Stimulated activated CD4-positive, alpha-beta T cell treated with anti-CD3 and anti-CD28 coated beads, Interleukin-4, amount 100 ng/mL, for 48 hours (primary cell): ENCODE measurements at places on chromosomes 12 and 14.

DNA sequence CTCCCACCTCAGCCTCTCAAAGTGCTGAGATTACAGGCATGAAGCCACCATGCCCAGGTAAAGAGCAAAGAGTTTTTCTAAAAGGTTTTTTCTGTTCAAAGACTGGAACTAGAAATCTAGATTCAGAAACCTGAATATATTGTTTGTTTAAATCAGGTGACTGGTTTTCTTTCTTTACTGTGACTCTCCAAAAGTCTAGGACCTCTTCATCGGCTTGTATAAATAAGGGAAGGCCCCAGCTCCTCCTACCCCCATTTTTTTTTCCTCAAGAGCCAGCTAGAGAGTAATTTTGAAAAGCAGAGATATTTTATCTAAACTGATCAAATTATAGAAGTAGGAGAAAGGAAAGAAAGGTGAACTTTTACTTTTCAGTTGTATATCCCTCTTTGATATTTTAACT, 48.0 kb downstream of the TMEM116 start:
- DNase-seq: no peak

- no peak for DNase-seq
Measured at GRCh38 chr14:83312511-83312910, 1778.9 kb upstream of the SEL1L start.

DNA sequence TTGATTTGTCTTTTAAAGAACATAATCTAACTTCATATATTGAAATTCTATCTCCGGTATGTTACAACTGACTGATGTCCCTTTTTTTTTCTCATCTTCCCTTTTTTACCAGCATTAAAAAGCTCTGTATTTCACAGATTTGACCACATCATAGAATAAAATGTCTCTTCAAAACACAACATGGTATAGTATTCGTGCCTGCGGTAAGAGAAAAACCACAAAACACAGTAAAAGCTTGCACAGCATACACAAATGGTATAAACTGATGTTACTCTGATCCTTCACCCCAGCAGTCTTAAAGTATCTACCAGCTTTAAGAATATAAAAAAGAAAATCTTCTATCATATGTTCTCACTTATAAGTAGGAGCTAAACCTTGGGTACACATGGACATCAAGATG, 83.4 kb downstream of the HECTD1 start:
- DNase-seq: no peak

GRCh38 chr14:69663300-69663643, 51.9 kb downstream of the SUSD6 start:
- DNase-seq: no peak
